ENCODE measurements at places on chromosomes 11 and 22.

- DNase-seq: no peak
Observed at GRCh38 chr22:45008751-45009605, 827 bp downstream of the PHF21B start.

- DNase-seq: no peak
Observed at GRCh38 chr22:45866126-45866645, 110.8 kb downstream of the WNT7B start.

- DNase-seq: no peak
Observed at GRCh38 chr11:134670961-134671370, 258.9 kb upstream of the B3GAT1 start.

GRCh38 chr11:129817534-129818051, 1.9 kb downstream of the TMEM45B start:
- no peak for DNase-seq
